ENCODE measurements at places on chromosomes 2 and 18.

DNA sequence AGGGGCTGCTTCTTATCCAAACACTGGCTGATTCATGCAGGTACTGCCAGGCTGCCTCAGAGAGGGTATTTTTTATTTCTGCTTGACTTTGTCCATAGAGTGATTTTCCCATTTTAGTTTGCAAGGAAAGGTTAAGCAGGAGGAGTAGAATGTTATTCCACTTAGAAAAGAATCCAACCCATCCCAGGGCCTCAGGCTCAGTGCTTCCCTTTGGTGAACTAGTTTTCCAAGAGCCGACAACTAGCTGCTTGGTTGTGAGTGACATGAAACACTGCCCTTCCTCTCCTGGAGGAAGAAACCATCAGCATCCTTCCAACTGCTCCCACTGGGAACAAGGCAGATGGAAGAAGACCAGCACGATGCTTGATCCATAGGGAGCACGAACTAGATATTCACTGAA lies 58.5 kb downstream of the BCL2 start:
- DNase-seq, result no peak

DNA sequence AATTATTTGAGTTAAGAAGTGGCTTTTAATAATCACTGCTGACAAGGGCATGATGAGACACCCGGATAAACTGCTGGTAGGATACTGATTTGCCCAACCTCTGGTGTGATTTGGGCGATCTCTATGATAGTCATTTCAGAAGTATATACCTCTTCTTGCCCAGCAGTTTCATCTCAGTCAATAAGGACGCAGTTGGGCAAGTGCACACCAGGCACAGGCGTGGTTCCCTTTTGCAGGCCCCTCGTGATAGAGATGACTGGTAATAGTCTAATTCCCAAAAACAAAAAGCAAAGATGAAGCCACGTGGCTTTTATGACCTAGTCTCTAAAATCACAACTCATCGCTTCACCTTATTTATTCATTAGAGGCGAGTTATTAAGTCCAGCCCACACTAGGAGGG lies 246.4 kb downstream of the PRKCE start:
- DNase-seq, result no peak

DNA sequence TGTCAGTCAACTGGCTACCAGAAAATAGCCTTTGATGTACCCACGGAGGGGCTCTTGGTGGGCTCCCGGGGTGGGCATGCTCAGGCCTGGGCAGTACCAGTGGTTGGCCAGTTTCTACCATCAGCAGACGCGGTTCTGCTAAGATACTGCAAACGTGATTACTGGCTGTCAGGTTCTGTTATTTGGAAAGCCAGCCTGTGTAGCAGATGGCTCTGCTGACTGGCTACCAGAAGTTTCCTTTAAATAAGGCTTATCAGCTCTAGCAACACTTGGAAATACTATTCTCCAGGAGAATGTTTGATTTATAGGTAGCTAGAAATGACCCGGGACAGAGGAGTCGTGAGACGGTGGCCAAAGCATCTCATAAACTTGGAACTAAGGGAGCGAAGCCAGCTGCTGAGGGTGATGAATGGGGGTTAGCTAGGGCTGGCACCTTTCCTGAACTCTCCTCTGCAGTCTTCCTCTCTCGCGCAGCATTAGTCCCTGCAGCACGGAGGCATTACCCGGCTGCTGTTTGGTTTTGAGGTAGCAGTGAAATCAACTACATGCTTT lies 171.9 kb downstream of the AGAP1 start:
- no peak for DNase-seq

DNA sequence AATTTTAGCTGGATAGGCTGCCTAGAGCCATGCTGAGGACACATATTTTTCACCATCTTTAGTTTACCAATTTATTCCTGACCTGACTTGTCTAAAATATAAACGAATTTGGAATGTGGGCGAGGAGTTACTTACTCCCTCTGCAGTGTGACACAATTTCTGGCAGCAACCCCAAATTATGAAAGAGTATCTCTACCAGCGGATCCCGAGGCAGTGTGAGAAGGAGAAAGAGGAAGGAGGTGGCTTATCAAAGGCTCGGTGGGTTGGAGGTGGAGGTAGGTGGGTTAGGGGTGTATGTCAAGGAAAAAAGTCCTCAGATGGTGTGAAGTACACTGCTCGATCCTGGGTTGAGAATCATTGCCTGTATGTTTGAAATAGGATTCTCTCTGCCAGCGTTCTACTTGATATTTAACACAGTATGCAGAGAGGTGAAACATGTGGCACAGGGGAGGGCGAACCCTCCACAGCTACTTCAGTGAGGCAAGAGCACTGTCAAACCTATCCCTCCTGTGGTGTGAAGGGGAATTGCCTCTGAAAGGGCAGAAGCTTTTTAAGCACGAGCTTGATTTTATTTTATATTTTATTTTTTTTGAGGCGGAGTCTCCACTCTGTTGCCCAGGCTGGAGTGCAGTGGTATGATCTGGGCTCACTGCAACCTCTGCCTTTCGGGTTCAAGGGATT lies 76.0 kb downstream of the RFTN2 start:
- DNase-seq, result peak; percentile 24

DNA sequence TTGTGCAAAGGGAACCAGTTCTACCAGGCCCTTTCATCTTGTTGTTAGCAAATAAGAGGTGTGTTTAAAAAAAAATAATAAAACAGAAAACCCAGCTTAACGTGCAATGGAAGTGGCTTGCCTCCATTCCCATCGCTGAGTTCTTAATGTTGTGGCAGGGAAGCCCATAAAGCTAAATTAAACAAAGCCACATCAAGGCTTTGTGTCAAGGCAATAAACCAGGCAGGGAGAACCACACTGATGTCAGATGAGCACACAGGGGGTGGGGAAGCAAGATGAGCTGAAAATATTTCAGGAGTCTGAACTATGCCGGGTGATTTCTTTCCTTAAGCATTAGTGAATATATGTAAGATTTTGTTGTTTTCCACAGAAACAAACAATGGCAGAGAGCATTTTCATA lies 73.5 kb downstream of the PHLPP1 start:
- DNase-seq, result peak; percentile 54

- peak; percentile 74 for DNase-seq
Observed at GRCh38 chr2:229679393-229680125, 34.8 kb downstream of the DNER start.

- peak; percentile 58 for DNase-seq
Observed at GRCh38 chr2:33598561-33599174, 431 bp downstream of the FAM98A start.

DNA sequence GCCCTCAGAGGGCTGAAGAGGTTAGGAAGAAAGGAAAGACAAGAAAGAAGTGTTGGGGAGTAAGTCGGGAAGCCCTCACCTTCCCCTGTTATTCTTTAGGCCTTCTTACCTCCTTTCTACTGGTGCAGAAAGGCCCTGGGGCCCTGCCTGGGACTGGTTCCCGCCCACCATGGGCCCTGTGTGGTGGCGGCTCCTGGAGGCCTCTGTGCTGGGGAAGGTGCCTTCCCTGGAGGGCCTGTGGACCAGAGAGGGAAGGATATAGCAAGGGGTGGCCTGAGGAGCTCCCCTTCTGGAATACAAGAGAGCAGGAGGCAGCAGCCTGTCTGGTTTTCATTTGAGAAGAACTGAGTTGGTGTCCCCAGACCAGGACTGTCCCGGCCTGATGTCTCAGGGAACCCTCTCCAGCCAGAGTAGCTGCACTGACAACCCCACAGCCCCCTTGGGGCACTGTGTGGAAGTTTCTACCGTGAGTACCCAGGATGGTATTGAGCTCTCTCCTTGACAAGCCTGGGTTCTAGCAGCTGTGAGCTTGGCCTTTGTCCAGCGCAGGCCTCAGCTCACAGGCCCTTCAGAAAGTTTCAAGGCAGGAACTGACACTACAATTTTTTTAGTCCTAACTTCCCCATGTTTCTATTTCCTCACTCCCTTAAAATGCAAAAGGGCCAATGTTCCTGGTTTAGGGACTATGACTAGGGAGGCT lies 47.1 kb downstream of the EFR3B start:
- no peak for DNase-seq

DNA sequence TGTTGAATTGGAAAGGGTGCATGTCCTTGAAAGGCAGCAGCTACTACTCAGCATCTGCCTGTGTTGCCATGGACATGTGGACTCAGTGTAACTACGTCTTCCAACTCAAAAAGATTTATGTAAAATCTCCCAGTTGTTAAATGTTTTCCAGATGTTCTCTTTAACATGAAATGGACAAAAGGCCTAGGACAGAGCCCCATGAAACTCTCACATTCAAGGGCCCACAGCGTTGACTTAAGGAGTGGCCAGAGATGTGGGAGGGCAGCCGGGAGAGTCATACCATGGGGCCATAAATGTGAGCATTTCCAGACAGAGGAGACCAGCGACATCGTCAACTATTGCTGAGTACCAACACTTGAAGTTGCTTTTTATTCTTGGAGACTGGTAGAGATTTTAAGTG lies 9.9 kb downstream of the SLC3A1 start:
- DNase-seq, result no peak

GRCh38 chr18:33536904-33537303 lies 41.1 kb upstream of the ASXL3 start:
- no peak for DNase-seq

GRCh38 chr2:47303341-47304148 lies 99.4 kb upstream of the MSH2 start:
- no peak for DNase-seq

DNA sequence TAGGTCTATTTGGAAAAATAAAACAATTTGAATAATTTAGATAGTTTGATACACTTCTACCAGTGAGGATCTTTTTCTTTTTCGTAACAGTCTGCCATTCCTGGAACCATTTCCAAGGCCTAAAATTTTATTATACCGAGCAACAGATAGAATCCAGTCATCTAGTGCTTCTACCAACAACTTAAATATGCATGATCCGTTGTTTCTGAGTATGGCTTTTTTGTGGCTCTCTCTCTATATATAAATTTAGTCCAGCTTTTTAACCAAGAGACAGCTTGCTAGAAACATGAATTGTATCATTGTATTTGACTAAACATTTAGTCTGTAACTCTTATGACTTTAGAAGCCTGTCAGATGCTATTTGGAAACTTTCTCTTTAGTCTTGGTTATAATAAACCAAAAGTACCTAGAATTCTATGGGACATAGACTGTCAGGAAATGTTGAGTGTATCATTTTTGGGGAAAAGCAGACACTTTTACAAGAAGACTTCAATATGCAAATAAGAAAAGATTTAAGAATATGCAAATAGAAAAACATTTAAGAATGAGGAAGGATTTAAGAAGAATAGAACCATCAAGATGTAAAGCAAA lies 161.4 kb downstream of the ZEB2 start:
- DNase-seq, result no peak

DNA sequence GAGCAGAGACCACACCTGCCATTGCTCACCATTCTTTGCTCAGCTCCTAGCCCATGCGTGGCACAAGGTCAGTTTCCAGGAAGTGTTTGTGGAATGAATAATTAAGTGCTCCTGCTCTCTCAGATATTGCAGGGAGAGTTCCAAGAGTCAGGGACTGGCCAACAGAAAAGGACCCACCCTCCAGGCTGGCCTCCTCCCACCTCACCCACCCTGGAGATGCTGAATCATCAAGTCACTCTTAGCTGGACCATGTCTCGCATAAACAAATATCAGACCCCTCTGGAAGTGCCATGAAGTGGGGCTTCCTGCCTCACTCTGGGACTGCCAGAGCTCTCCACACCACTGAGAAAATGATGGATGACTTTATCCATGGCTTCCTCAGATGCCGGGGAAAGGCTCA lies 256.0 kb downstream of the TNS1 start:
- no peak for DNase-seq
